ENCODE measurements at places on chromosomes 12 and 14.

GRCh38 chr14:39505812-39506211 lies 73.6 kb upstream of the FBXO33 start:
- no peak for DNase-seq

GRCh38 chr12:12159988-12160387 lies 89.2 kb downstream of the BCL2L14 start:
- DNase-seq = no peak

- no peak for DNase-seq
These were observed 93.0 kb downstream of the KTN1 start for GRCh38 chr14:55673048-55673447.

DNA sequence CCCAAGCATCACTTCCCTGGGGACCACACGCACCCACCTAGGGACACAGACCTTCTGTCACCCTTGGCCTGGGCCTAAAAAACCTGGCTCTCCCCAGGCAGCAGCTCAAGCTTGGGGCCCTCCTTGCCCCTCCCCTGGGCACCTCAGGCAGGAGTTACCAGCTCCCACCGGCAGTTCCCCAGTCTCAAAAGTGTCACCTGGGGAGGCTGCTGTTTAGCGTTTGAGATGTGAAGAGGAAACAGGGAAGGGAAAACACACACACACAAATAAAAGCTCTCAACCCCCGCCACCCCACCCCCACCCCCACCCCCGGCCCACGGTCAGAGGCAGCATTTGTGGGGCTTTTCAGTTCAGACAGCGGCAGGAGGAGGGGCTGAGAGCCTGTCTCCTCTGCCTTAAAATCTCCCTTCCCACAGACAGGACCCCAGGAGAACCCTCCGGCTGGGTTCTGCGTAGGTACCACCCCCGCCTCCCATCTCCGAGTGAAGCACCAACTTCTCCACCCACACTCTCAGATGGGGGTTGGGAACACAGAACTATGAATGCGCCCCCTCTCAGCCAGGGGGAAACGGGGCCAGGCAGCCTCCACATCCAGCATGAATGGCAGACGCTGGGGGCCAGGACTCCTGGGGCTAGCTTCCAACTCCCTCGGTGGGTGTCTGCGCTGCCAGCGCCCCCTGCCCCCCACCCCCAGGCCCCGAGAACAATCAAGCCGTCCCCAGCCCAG lies 3.0 kb downstream of the NCOR2 start:
- no peak for DNase-seq

DNA sequence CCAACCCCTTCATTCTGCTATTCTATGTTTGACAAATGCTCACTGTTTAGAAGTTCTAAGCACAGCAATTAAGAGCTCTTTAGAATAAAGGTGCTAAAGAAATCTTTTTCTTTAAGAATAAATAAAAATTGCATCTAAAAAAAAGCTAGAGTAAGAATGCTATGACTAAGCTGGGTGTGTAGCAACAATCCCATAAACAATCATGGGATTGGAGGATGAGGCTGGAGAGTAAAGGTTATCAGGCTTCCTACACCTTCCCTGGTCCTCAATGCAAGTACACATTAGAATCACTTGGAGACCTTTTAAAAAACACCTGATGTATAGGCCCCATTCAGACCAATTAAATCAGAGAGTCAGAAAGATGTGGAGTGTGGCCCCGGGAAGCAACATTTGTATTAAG lies 88.3 kb downstream of the CIT start:
- DNase-seq = no peak

DNA sequence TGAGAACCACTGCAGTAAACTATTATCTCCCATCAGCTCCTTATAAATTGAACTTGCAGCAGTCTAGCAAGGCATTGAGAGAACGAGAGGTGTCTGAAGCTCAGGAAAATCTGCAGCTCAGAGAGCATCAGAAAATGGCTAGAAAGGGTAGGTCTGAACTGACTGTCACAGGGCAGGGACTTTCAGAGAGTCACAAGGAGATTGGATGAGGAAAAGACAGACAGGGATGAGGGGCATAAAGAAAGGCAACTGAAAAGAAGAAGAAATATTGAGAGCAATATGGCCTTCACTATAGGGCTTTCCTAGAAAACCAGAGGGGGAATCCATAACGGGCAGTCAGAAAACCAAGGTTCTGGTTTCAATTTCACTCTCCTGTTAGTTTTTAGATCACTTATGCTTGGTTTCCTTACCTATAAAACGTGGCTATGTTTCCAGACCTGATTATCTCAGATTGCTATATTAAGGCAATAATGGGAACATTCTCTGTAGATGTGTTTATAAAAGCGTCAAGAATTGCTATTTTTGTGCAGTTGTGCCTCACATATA lies 40.9 kb downstream of the PDE6H start:
- DNase-seq = no peak

DNA sequence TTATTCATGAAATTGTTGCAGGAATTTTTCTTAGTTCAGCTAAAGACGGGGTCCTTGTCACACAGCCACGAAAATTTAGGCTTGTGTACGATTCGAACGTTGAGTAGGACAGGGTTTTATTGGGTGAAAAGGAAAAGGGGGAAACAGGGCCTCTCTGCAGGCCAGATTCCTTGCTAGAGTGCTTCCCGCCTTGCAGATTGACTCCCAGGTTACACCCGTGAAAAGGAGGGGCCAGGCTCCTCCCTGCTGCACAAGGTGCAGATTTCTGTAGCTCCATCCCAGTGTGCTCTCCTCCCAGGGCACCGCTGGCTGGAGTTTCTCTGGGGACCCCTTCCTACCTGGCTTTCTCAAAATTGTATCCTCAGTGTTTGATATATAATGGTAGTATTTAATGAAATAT lies 221.5 kb downstream of the ERC1 start:
- no peak for DNase-seq

- DNase-seq = peak; percentile 38
These were observed 22.5 kb downstream of the MAP3K12 start for GRCh38 chr12:53476769-53477209.

DNA sequence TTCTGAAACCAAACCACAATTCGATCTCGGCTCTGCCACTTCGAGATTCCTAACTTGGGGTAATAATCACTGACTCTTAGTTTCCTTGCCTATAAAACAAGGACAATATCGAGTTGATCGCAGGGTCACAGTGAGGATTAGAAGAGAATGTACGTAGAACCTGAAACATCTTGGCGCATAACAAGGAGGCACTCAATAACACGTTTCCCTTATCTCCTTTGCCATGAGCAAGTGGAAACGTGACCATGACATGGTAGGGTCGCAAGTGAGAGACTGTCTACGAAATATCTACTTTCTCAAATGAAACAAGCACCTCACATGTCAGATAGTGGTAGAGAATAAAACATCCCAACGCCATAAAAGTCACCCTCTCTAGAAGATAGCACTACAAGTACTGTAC lies 2.3 kb downstream of the DICER1 start:
- no peak for DNase-seq

DNA sequence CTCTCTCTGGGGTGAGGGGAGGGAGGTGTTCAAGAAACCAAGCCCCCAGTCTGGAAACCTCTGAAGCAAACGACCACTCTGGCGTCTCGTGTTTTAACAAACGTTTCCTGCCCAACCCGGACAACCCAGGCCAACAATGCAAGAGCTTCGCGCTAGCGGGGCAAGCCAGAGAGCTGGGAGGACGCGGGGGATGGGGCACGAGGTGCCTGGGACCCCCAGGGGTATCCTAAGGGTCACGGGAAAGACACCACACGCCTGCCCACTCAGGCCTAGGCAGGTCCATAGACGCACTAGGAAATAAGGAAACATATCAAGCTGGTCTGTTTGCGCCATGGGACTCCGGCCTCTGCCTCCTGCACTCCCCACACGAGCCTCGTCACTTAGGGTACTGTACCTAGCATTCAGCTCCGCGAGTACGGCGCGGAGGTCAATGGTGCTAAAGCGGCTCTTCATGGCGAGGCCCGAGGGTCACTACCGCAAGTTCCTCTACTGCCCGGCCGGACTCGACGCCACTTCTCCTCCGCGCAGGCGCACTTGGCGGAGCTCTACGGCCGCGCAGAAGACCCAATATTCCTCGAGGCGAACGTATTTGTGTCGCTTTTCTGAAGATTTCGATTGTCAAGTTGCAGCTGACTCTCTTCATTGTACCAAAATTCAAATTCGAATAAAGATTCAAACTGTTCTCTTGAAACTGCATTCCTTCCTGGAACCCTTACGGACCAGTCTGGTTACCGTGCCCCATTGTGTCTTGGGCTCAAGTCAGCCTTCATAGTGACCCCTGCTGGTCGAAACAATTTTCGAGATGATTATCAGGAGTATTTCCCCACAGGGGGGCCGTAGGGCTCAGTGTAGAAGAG lies at the start of gene NEMF:
TSS of gene NEMF (minus strand) at position 488 of the 857 bp plus-strand sequence. CDS start at position 453, 35 bp downstream.
- DNase-seq = peak; percentile 86

DNA sequence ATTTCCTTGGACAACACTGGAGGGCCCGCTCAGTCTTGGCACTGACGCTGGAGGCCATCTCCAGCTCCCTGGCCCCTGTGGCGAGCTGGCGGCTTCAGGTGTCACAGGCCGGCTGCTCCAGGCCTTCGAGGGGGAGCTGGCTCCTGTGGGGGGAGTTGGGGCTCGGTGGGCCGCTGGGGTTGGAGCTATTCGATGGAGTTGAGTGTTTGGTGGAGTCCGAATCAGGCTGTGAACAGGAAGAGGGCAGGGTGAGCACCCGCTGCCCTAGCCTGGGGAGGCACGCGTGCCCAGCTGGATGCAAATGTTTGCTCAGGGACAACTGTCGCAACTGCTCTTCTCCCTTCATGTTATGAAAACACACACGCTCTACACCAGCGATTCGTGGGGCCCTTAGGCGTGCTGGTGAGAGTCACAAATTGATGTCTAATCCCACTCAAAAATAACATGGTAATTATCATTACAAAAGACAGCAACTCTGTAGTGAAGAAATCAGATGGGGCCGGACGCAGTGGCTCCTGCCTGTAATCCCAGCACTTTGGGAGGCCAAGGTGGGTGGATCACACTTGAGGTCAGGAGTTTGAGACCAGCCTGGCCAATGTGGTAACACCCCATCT lies 11.3 kb downstream of the AMN start:
- DNase-seq = no peak

GRCh38 chr12:79063258-79063657 lies 198.7 kb downstream of the SYT1 start:
- DNase-seq = no peak

GRCh38 chr12:82174936-82175335 lies 183.3 kb downstream of the CCDC59 start:
- no peak for DNase-seq

DNA sequence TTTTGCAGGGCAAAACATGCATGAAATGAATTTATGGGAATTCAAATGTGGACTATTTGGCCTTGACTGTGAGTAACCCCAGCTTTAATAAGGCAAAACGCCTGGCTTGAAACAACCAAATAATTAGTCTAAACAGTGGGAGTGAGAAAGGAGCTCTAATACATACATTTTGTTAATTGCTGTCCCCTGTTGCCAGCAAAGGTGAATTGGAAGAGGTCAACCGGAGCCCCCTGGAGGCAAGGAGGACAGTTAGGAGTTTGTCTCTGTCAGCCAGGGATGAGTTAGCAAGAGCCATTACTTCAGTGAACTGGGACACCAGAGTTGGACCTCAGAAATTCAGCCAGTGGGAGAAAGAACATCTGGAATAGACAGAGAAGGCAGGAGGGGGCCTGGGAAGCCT lies 17.4 kb downstream of the KRT76 start:
- DNase-seq = no peak

GRCh38 chr12:95547522-95548055 lies 3.7 kb downstream of the USP44 start:
- DNase-seq = no peak

GRCh38 chr12:104340925-104341611 lies 37.5 kb downstream of the EID3 start:
- DNase-seq = no peak

DNA sequence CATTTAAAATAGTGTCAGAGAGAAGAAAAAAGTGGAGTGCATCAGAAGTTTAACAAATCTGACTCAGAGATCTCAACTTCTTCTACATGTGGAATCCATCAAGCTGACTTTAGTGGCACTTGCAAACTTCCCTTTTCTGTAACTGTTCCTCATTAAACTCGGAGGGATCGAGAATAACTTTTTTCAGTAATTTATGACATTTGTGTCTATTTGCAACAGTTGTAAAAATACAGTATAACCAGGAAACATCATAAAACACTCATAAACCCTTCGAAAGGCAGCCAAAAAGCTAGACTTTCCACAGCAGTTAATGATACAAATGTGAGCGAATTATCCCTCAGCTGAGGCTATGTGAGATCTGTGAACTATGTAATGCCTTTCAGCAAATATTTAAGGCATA lies 1936.8 kb upstream of the SEL1L start:
- DNase-seq = no peak

DNA sequence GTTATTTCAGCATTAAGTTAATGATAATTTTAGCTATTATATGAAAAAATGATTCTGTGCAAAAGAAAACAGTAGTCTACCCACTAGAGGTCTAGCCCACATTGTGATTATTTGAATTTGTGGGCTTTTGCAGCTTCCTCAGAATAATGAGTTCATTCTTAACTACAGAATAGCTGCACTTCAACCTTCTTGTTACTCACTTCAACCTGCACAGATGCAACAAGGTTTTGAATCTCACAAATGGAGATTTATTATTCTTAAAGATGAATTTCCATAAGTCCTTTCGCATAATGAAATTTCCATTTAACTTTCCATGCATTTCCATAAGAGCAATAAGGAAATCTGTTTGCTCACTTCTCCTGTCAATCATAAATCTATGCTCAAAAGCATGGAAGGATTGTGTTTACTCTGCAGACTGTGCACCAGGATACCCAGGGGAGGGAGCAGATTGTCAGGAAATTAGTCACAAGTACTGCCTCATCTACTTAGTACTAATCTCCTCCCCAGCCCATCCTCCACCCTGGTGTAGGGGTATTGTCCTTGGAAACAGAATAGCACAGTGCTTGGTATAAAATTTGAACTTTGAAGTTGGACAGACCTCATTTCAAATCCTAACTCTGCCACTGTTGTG lies 24.1 kb downstream of the PTGER2 start:
- no peak for DNase-seq

DNA sequence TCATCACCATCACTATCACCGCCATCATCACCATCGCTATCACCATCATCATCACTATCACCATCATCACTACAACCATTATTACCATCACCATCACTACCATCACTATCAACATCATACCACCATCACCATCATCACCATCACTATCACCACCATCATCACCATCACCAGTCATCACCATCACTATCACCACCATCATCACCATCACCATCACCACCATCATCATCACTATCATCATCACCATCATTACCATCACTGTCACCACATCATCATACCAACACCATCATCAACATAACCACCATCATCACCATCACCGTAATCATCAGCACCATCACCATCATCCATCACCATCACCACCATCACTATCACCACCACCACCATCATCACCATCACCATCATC lies 213.8 kb downstream of the ALG10 start:
- DNase-seq = no peak

- DNase-seq = no peak
These were observed at the start of gene OAS2 for GRCh38 chr12:112978163-112979040. Gene OAS2 (plus strand): TSS chr12:112978519. CDS start chr12:112978609, 90 bp downstream.
